ENCODE measurements at places on chromosomes 13 and 19. TPM values are rescaled to one million over a fixed set of nuclear protein-coding genes. Genes with fewer than 3 reads are reported as not detected.

GRCh38 chr19:32522967-32523366 is 58.0 kb upstream of the PDCD5 start:
- no peak for DNase-seq

DNA sequence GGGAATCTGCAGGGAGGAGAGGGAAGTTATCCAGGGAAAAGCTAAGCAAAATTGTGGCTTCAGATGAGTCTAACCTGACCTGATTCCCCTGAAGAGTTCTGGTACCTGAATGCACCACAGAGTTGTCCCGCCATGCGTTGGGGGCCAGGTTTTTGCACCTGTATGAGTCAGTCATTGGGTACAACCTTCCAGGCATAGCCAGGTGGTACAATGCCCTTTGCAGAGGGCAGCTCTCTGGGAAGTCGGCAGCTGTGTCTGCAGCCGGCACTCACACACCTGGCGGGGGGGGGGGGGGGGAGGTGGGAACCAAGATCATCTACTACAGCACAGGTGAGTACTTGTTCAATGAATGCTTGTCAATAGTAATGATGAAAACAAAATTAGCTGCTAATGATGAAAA is 52.5 kb upstream of the GTF3A start:
- DNase-seq = no peak

GRCh38 chr13:33453936-33454335 is 168.4 kb upstream of the STARD13 start:
- DNase-seq = no peak

DNA sequence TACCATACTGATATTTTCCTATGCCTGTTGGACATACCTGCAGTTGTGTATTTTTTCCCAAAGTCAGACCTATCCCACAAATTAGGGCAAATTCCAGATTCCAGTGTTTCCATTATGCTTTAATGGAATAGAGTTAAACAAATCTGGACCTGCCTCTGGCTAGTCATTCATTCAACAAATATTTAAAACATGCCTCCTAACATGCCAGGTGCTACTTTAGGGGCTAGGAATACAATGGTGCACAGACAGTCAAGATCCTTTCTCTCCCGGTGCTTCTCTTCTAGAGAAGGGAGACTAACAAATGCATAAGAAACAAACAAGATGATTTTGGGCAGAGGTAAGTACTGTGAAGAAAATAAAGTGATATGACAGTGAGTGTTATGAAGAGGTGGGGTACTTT is 7.5 kb upstream of the WDFY2 start:
- no peak for DNase-seq

GRCh38 chr13:48906200-48906599 is 69.5 kb upstream of the FNDC3A start:
- no peak for DNase-seq

- DNase-seq = no peak
Observed at GRCh38 chr19:18368504-18369222, 17.3 kb upstream of the GDF15 start.

GRCh38 chr13:110590577-110590976 is 24.8 kb upstream of the NAXD start:
- no peak for DNase-seq

DNA sequence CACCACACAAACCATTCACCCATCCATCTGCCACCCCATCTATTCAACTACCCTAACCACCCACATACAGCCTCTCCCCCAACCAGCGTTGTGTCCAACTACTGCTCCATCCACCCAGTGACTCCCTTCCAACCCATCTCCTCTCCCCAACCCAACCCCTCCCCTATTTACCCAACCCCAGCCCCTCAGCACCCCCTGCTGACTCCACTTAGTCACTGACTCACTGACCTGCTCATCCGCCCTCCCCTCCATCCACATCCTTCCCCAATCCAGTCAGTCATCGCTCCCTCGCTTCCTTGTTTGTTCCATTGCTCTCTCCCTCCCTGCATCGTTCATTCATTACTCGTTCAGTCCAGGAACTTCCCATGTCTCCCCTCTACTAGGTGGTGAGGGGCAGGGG is 39.2 kb downstream of the KCNC3 start:
- DNase-seq = no peak

The C3 gene
- 482 TPM for total RNA-seq

The VSTM2B gene
- total RNA-seq = not detected
